ENCODE measurements at places on chromosomes 2 and 18.

DNA sequence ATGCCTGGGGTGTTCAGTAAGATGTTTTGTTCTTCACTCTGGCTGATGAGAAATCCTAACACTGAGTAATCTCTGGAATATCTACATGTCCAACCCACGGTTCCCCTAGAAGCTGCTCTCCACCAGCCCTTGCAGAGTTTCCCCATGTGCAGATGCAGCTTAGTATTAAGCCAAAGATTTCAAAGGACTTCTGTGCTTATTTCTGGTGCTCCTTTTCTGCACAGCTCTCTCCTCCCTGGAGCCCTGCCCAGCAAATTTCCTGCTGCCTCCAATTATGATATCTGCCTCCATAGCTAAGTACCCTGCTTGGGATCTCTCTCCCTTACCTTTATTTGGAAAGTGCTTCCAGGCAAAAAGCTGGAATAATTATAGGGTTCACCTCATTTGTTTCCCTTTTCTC, 949.3 kb downstream of the BCL11A start:
- no peak for DNase-seq

DNA sequence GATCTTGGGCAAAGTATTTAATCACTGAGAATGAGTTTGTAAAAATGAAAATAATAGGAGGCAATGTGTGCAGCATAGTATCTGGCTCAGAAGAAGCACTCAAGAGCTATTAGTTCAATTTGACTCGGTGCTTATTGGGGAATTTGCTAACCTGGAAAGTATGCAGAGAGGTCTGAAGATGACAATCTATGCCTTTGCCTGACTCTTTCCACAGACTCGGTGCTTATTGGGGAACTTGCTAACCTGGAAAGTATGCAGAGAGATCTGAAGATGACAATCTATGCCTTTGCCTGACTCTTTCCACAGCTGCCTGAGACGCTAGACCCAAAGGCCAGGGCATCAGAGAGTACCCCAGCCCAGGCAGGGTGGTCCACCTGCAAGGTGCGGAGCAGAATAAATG, 12.2 kb upstream of the SH3BP4 start:
- DNase-seq = no peak

DNA sequence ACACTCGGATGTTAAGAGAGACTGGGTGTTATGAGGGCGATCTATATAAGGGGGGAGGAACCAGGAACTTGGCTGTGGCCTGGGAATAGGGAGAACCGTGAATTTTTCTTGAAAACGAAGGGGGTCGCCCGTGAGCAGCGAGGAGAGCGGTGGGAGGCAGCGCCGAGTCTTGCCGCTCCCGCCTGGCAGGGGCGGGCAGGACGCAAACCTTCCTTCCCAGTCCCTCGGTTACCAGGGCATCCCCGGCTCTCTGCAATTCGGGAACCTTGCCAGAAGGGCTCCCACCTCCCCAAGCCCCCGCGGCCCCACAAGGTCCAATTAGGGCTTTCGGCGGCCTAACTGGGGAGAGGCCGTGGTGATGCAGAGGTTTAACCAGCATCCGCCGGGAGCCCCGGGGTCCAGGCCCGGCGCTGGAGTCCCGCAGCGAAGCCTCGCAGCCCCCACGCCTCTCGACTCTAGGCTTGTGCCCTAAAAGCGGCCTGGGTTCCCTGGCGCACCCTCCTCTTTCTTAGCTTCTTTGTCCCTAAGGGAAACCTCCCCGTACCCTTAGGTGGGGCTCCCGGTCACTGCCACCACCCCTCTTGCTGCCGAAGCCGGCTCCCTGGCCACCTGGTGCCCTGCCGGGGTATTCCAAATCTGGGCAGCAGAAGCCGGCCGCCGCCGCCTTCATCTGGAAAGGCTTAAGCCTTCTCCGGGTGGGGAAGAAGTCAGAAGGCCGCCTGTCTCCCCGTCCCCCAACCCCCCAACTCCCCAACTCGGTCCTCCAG, 680 bp upstream of the FHOD3 start:
- peak; percentile 49 for DNase-seq

DNA sequence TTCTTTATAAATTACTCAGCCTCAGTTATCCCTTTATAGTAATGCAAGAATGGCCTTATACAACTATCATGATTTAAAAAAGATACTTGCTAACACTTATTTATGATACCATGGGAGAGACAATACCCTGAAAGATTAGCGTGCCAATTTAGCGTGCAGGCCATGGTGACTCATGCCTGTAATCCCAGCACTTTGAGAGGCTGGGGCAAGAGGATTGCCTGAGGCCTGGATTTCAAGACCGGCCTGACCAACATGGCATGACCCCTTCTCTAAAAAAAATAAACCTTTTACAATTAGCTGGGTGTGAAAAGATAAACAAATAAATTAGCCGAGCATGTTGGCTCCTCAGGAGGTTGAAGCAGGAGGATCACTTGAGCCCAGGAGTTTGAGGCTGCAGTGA, 493.4 kb upstream of the FSIP2 start:
- no peak for DNase-seq

DNA sequence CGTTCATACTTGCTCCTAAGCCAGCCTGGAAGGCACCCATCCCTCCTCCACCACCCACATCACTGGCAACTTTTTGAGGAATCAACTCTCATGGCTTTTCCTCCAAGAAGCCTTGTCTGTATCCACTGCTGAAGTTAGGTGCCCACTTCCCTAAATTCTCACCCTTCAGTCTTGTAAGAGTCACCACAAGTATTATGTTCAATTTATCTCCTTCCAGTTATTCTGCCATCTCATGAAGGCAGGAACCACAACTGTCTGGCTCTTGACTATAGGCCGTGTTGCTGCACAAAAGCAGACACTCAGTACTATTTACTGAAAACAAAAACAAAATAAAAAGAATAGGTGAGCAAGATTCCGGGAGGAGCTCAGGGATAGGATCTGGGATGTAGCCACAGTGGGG, 234.8 kb downstream of the CYRIA start:
- DNase-seq = no peak

- peak; percentile 65 for DNase-seq
These were observed 40.2 kb upstream of the ITM2C start for GRCh38 chr2:230824406-230824978.

- DNase-seq = no peak
These were observed 72.4 kb downstream of the REV1 start for GRCh38 chr2:99417396-99417795.

GRCh38 chr18:77433076-77433475, 183.4 kb downstream of the GALR1 start:
- peak; percentile 22 for DNase-seq

DNA sequence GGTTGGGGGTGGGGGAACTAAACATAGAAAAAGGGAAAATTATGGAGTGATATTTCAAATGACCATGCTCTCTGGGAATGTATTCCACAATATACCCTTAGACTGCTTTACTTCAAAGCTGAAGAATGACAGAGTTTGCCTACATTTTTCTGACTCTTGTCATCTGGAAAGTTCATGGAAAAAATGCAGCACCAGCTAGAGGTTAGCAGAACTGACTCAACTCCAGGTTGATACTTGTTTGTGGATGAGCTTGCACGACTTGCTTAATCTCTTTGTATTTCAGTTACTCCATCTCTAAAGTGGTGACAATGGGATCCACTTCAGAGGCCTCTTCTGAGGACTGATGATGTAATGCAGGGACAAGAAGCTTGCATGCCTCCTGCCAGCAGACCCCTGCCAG, 824.0 kb upstream of the ID2 start:
- DNase-seq = no peak

DNA sequence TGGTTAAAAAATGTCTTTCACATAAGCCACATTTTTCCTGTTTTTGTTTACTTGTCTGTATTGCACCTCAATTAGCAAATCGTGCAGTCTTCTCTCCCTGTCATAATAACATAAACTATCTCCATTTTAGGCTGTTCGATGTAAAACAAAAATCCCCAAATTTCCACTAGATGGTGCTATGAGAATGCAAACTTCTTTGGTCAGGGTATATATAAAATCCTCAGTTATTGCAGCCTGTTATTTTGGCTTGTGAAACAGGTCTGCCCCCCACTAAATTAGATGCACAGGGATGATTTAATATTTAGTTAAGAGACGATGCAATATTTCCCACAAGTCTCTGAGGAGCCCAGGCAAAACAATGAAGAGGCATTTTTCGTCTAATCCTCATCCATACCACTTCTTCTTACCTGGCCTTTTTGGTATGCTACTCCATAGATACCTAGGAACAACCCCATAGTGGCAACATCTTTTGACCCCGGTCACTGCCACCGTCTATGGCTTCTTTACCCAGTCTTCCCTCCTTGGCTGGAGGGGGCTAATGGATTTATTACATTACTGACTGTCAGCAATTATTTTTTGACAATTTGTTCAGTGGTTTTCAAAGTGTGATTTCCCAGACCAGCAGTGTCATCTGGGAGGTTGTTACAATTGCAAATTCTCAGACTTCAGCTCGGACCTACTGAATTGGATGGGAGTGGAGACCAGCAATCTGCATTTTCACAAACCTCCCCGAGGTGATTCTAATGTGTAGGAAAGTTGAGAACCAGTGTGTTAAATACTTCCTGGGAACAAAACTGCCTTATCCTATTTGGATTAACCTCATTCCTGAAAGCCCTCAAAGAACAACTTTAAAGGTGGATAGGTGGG, 117.4 kb upstream of the CWC22 start:
- peak; percentile 44 for DNase-seq

DNA sequence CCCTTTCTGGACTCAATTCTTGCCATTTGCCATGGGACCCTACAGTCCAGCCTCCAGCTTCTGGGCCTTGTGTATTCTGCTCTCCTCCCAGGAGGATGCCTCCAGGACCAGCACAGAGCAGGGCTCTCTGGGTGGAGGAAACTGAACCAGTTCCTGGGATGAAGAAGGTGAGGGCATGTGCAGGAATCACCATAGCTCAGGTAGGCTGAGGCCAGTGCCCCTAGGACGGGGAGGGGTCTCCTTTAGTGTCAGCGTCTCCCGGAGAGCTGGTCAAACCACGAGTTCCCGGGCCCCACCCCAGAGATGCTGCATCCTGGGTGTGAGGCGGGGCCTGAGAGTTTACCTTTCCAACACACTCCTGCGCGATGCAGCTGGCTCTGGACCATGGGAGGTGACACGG, 5.8 kb upstream of the PRELID3A start:
- DNase-seq = no peak

- no peak for DNase-seq
These were observed 742 bp downstream of the PXDN start for GRCh38 chr2:1743396-1744150.

DNA sequence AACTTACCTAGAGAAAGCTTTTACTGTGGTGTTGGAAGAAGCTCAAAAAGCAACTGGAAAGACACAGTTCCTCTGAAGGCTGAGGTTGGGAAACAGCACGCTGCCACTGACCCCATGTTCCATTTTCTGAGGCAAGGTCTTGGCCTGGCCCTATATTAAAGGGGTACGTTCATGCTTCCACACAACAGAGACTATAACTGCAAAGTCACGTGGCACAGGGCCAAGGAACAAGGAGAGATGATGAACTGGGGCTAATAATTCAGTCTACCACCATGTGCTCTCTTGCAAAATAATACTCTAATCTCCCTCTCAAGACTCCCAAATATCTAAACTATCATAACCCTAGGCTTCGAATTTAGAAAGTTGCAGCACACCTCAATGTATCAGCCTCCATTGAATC, 381.6 kb downstream of the DSEL start:
- no peak for DNase-seq

DNA sequence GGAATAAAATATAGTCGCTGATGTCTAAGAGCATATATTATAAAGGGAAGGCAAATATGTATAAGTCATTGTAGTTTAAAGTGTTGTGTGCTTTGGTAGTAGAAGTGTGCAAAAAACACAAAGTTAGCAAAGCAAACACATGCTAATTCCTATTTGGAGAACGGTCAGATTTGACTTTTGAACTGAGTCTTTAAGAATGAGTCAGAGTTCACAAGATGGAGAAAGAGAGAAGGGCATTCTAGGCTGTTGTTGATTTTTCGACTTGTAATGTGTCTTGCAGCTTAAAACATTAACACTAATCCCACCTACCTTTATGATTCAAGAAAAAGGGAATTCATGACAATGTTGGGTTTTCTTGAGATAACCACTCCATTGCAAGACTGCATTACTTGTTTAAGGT, 98.1 kb downstream of the CRIM1 start:
- no peak for DNase-seq

- no peak for DNase-seq
These were observed 20.8 kb downstream of the GAREM2 start for GRCh38 chr2:26193578-26194231.

GRCh38 chr2:15983496-15983895, 43.1 kb downstream of the MYCN start:
- DNase-seq = no peak

- DNase-seq = no peak
These were observed 90.1 kb downstream of the ABI2 start for GRCh38 chr2:203418271-203418670.

DNA sequence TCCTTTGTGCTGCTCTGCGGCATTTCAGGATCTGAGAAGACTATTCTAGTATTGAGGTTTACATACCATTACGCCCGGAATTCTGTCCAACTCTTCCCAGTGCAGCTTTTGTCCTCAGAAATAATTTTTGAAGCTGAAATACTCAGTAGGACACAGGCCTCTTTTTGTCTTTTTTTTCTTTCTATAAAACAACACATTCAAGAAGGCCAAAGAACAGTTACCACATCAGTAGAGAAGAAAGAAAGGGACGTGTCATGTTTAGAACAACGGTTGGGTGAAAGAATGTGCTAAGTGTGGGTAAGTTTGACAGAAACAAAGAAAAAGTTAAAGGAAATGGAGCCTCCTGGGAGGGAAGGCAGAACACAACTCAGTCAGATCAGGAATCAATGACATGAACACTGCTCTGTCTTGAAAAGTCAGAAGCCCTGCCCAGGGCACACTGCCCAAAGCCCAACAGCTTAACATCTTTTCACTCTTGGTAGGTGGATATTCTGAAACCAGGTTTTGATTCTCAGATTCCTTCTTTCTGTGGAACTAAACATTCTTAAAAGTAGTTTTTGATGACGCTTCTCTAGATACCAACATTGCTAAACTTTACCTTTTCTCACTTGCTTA, 198.6 kb upstream of the CWC22 start:
- no peak for DNase-seq

GRCh38 chr2:74457129-74457548, 1.1 kb upstream of the WBP1 start:
- DNase-seq = no peak

GRCh38 chr2:71299507-71299906, 32.1 kb upstream of the ZNF638 start:
- DNase-seq = peak; percentile 28

GRCh38 chr18:4511166-4511565, 56.1 kb upstream of the DLGAP1 start:
- DNase-seq = no peak

DNA sequence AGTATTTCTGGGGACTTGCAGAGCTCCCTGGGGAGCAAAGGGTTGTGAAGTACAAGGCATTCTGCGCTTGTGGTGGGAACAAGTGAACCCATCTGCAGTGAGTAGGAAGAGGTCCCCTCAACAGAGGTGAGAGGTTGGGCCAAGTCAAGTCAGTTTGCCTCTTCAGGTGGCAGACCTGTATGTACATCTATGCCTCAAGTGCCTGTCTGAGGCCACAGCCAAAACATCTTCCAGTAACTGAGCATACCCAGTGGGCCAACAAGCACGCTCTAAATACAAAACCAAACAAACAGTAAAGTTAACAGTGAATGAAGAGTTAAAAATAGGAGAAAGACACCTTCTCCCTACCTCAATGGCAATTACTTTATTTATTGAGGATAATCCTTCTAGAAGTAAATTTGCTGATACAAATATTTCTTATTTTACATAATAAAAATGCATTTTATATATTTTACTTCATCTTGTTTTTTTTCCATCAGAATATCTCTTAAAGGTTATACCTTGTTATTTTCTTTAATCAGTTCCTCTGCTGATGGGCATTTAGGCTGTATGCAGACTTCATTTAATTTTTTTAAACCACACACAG, 2.5 kb downstream of the GYPC start:
- no peak for DNase-seq

GRCh38 chr2:153557211-153557610, 78.6 kb upstream of the RPRM start:
- DNase-seq = no peak
